COR-L47 (cell line): ENCODE measurements at places on chromosomes 1 and 21.

DNA sequence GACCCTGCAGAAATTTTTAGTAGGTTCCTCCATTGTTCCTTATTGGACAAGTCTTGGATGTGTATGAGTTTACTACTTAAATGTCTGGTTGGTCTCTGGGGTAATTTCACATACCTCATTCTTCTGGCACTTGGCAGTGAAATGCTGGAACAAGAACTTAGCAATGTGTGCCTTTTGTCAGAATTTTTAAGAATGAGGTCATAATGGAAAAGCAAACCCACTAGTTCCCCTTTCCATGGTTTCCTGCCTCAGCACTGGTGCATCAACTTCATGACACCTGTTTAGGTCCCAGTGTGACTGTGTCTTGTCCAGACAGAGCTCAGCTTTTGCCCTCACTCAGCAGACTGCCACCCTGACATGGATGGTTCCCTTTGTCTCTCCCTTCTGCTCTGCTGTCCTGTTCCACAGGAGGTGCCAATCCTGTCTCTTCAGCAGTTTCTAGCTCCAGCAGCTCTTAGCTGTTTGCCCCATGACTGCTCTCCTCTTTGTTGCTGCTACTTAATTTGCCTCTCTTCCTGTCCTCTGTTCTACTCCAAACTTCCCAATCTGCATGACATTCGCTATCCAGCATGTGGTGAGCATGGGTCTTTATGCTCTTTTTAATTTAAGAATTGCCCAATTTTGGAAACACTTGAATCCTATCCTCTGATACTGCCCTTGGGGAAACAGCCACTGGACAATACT is 135.6 kb downstream of the CYYR1 start:
- DNase-seq, result no peak

GRCh38 chr21:45973475-45974072 is 8.0 kb upstream of the COL6A1 start:
- DNase-seq, result peak; percentile 43

- DNase-seq, result no peak
Observed at GRCh38 chr1:8392522-8392921, 74.6 kb downstream of the SLC45A1 start.

DNA sequence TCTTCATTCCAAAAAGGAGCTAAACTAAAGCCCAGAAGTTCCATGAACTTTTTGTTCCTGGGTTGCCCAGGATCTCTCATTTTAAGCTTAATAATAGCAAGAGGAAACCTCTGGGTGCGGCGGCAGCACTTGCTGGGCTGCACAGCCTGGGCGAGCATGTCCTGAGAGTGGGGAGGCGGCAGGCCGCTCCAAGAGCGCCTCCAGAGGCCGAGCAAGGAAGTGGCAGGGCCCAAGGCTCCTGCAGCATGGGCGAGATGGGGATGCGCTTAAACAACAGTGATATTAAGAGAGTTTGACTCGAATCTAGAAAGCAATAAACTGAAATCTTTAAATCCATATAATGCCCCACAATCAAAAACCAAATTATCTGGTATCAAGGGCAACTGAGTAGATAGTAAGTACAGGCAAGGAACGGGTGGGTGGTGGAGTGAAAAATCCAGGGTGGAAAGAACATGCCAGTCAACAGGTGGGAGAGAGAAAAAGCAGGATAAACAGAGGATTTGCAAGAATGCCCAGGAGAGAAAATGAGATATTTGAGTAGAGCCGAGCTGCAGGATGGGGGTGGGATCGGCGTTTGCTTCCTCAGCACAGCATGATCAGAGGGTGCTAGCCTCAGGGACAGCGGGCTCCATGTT is 14.1 kb upstream of the TNR start:
- no peak for DNase-seq

- DNase-seq, result no peak
Observed at GRCh38 chr21:32592929-32593502, 7.7 kb upstream of the TCP10L start.

DNA sequence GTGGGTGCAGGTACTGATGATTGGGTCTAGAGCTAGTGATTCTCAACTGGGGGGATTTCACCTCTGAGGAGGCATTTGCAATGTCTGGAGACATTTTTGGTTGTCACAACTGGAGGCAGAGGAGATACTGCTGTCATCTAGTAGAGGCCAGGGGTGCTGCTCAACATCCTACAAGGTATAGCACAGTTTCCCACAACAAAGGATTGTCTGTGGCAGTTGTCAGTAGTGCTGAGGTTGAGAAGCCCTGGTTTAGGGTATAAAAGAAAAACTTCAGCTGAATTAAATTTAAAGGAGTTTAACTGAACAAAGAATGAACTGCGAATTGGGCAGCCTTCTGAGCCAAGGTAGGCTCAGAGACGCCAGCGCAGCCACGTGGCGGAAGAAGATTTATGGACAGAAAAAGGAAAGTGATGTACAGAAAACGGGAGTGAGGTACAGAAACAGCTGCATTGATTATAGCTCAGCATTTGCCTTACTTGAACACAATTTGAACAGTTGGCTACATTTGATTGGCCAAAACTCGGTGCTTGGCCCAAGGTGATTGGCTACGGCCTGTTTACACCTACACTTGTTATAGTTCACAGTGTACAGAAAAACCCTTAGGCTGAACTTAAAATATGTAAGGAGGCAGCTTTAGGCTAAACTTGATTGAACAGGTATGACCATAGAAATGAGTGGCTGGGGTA is 40.4 kb downstream of the MPZL1 start:
- no peak for DNase-seq

GRCh38 chr1:44537956-44538355 is 132.9 kb downstream of the RNF220 start:
- DNase-seq, result no peak

- DNase-seq, result no peak
Observed at GRCh38 chr1:15355968-15356625, 53.6 kb upstream of the EFHD2 start.

DNA sequence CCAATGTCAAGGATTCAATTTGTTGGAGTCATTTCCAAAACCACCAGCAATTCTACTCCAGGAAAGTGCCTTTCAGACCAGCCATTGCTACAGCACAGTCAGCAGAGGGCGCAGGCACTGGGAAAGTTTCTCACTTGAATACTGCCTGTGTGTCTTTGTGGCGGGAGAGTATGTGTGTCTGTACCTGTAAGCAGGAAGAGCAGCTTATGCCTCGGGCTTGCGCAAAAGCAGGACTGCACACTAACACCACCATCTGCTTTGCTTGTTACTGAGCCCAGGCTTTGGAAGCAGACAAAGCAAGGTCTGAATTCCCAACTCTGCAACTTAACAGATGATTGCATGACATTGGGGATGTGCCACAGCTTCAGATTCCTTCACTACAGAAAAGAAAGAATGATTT is 7.0 kb upstream of the CTSE start:
- DNase-seq, result peak; percentile 67

GRCh38 chr1:162072740-162073139 is 3.2 kb downstream of the NOS1AP start:
- no peak for DNase-seq

DNA sequence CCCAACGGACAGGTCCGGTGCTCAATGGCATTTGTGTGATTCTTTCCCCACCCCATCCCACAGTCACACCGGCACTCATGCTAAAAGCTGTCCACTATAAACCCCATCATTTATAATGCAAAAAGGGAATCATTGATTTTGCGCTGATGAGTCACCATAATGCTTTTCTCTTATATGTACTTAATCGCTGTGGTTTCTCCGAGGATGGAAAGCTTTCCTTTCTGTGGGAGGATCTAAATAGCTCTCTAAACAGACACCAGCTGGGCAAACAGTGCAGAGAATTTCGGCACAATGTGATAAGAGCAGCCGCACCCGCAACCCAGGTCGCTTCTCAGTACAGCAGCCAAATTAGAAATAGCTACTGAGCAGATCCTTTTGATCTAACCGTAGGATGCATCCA is 85.6 kb downstream of the SETD4 start:
- DNase-seq, result peak; percentile 88

- no peak for DNase-seq
Observed at GRCh38 chr1:10025354-10025753, 7.4 kb upstream of the UBE4B start.

- DNase-seq, result no peak
Observed at GRCh38 chr1:96730574-96731298, 9.2 kb downstream of the PTBP2 start.

GRCh38 chr21:25396135-25396711 is 211.1 kb downstream of the MRPL39 start:
- DNase-seq, result no peak

DNA sequence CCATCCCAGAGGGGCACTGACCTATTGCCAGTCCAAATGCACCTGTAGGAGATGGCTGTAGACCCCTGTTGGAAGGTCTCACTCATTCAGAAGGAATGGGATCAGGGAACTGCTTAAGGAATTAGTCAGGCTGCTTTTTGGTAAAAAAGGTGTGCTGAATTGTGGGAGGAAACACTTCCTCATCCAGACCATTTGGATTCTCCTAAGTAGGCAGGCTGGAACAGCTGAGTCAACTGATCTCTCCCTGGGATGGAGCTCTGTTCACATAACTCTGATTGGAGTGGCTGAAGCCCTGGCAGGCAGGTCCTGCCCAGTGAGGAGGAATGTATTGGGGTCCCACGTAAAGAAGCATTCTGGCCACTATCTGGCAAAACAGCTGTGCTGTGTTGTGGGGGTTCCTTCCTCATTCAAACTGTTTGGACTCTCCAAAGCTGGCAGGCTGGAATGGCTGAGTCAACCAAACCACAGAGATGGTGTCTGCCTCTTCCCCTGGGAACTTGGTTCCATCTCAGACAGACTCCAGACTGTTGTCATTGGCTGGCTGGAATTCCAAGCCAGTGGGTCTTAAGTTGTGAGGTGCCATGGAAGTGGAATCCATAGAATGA is 70.7 kb upstream of the PDC start:
- DNase-seq, result no peak
